MV-4-11 (cell line): ENCODE measurements at places on chromosomes 2 and 18.

GRCh38 chr2:121479882-121480522, 50.7 kb upstream of the RNU4ATAC start:
- DNase-seq: no peak

- no peak for DNase-seq
These were observed 157.8 kb downstream of the BABAM2 start for GRCh38 chr2:28048341-28048740.

- DNase-seq: no peak
These were observed 125.7 kb upstream of the FZD5 start for GRCh38 chr2:207895274-207895860.

DNA sequence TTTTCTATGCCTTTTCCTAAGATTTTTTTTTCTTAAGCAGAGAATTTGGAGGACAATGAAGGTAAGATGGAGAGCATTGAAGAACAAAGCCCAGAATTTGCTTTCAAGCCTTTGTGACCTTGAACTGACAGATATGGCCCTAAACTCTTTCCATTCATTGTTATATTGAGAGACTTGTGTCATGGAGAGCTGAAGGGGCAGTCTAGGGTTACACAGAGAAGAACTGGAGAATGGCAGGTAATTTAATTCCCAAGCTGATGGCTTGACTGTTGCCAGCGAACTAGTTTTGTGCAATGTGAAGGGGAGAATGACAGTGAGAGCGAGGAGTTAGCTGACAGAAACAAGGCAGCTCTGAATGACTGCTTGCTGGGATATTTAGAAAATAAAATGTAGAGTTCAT, 1344.2 kb downstream of the LRP1B start:
- no peak for DNase-seq

GRCh38 chr18:9737006-9737405, 28.9 kb downstream of the RAB31 start:
- DNase-seq: no peak

DNA sequence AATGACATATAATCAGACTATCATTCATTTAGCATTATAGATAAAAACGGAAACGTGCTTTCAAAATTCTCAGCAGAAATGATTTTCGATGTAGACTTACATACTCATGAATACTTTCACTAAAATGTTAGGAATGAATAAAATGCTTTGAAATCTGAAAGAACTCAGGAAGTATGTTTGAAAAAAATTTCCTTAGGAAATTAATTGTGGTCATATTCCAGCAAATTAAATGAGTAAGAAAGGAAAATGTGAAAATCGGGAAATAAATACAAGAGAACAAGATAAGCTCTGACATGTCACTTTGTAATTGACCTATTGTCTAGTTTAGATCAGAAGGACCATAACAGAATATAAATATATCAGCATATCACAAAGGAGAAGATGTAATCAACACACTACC, 981.0 kb upstream of the CDH2 start:
- DNase-seq: no peak

DNA sequence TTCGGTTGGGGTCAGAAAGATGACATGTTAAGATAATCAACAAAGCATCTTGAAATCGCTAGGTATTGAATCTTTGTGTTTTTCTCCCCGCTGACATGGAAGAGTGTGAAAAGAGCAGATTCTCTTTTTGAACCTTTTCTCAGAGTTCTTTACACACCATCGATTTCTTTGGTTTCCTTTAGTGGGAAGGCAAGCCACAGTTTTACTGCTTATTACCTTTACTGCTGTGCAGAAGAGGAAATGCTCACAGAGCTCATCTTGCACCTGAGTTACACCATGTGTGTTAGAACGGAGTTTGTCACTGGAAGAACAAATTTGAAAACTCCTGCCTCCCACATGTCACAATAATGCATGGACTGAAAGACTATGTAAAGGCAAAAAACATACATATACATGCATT, 45.3 kb upstream of the PDK1 start:
- no peak for DNase-seq

DNA sequence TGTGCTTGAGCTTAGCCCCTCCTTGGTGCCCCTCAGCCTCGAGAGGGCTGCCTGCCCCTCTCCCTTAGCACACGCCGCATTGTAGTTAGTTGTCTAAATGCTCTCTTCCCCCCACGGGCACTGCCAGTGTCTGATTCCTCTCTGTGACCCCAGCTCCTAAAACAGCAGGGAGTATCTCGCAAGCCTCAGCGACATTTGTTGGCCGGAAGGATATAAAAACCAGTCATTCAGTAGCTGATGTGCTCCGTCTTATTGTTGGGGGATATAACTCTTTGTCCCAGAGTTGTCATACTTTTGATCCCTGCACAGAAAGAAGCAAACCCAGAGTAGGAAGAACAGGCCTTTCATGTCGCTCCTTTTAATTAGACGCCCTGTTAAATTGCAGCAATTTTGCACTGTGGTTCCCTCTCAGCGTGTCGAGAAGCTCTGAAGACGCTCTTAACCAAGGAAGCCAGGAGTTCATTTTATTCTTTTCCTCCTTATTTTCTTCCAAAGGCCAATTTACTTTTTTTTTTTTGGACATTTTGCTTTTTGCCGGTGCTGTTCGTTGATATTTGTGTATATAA, 201.8 kb downstream of the KLHL29 start:
- DNase-seq: no peak

- no peak for DNase-seq
These were observed 170.4 kb downstream of the SMAD7 start for GRCh38 chr18:48780201-48780912.

GRCh38 chr18:3667255-3668137, 217.5 kb downstream of the TGIF1 start:
- no peak for DNase-seq

GRCh38 chr2:130766711-130767407, 11.5 kb downstream of the AMER3 start:
- DNase-seq: no peak

DNA sequence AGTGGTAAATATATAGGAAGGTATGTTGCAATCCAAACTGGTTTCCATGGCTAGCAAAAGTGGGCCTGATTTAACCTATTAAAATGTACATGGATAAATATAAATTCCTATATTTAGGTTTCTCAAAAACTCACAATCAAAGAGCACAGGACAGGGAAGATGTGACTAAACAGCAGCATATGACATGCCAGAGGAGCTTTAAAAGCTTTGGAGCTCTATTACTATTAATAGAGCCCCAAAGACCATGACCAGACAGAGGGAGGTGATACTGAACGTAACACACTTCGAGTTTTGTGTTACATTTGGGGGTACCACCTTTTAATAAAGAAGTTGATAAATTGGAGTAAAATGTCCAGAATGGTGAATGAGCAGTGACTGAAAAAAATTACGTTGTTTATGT, 179.5 kb upstream of the SLC14A2 start:
- no peak for DNase-seq

DNA sequence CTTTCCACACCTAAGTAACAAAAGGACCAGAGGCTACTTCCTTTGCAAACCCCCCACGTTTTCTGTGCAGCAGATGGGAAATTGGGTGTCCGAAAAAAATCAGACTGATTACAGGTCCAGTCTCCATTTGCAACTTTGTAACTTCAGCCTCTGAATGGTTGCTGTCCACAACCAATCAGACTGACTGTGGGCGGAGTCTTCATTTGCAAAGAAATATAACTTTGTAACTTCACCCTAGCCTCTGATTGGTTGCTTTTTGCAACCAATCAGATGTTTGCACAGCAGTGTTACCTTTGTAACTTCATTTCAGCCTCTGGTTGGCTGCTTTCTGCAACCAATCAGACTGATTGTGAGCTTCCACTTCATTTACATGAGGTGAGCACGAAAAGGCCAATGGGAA, 27.8 kb upstream of the CACNB4 start:
- no peak for DNase-seq

DNA sequence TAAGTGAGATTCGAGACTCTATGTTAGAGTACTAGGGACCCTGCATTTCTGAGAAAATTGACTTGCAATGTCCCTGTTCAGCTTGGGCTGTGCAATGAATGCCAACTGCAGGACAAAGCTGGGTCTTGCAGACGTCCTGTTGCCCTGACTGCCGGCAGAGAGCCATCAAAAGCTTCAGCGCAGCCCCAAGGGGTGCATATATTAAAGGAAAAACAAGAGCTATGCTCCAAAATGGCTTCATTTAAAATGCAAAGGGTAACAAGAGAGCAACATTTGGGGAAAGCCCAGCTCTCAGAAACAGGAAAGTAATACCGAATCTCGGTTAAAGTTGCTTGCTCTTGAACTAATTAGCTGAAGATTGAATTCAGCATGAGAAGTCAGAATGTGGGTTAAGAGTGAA, 110.9 kb upstream of the PNPT1 start:
- DNase-seq: no peak

- DNase-seq: peak; percentile 59
These were observed 60.0 kb upstream of the DTNA start for GRCh38 chr18:34650121-34650545.

DNA sequence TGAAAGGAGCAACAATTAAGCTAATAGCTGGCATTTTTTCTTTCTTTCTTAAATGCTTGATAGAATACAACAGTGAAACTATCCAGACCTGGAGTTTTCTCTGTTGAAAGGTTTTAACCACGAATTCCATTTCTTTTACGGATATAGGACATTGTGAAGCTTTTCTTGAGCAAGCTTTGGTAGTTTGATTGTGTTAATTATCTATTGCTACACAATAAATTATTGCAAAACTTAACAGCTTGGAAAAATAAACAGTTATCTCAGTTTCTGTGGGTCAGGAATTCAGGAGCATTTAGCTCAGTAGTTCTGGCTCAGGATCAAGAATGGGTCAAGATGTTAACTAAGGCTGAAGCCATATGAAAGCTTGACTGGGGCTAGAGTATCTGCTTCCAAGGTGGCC, 11.7 kb downstream of the PHOSPHO2 start:
- DNase-seq: no peak

GRCh38 chr2:12059616-12060441, 313.4 kb downstream of the LPIN1 start:
- peak; percentile 10 for DNase-seq

DNA sequence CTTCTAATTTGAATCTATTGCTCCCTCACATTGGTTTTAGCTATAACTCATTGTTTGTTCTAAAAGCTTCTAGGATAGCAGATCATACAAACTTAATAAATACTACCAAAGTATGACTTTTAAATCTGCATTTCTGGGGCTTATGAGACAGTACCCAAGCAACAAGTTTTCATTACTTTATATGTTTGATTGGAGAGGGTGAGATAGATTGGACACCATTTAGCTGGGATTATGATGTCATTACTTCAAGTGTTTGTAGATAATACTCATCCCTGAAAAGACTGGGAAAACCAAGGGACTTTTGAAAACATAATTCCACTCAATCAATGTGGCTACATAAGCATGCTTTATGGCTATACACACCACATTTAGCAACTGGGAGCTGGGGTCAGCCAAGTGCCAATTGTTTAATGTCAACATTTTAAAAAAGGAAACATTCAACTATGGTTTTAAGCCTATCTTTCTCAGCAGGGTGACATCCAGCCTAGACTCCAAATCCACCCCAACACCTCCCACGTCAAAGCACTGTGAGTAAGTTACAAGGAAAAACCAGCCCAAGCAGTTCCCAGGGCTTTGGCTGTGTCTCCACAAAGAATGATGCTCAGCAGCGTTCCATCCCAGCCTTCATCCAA, 119.9 kb downstream of the ETAA1 start:
- no peak for DNase-seq

GRCh38 chr18:35713545-35713944, 132.0 kb downstream of the GALNT1 start:
- no peak for DNase-seq

DNA sequence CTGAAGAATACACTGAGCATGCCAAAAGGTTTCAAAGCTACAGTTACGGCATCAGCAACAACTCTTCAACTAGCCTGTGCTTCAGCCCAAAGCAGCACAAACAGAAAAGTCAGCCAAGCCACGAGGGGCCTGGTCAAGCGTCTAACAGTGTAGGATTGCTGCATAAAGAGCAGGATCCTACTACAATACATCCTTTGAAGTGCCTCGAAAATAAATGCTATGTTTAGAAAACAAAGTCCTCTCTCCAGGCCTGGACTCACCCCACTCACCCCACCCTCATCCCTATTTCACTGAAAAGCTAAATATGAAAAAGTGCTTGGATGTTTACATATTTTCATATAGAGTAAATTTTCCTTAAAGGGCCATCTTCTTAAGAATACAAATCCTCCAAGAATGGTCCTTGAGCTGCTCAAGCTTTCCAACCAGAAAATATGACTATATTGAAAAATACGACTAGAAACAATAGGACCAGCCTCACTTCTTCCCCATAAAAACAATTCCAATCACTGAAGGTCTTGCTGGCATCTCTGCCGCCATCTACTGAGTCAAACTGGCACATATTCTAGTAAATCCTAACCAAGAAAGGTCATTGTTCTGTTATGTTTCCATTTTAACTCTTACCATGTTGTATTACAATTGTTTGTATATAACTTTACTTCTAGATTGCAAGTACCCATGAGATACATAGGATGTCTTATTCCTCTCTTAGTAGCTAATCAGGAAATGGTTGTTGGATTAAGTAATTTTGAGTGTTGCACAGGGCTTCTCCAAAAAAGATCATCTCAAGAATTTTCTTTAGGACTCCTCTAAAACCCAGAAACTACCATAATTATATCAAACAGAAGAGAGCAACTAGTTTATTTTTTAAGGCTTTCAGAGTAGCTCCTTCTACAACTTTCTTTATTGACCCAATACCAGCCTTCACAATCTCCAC, 63.6 kb downstream of the CLHC1 start:
- peak; percentile 59 for DNase-seq

GRCh38 chr2:223169830-223170605, 118.0 kb downstream of the KCNE4 start:
- no peak for DNase-seq

- DNase-seq: peak; percentile 6
These were observed 153.9 kb upstream of the LGALSL start for GRCh38 chr2:64300066-64300465.

DNA sequence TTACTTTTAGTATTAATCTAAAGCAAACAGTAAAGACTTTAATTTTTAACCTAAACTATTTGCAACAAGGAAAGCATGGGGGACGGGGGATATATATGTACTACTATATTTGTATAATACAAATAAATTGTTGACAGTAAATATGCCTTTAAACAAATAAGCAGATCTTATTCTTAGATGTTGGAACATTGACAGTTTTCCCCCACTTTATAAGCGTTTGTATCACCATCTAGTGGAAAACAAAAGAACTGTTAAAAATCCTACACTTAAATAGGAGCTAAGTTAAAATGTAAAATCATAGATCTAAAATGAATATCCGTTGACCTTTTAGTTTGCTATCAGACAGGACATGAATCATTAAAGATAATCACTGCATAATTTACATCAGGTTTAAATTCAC, 50.0 kb downstream of the RBBP8 start:
- peak; percentile 14 for DNase-seq
